Fibroblast of pulmonary artery (primary cell): ENCODE measurements at places on chromosomes 11 and 22.
A peak's percentile ranks its signal among the peaks of the same experiment; 100 is the strongest.

GRCh38 chr22:49107961-49108530 is 719.6 kb downstream of the BRD1 start:
- DNase-seq = no peak

DNA sequence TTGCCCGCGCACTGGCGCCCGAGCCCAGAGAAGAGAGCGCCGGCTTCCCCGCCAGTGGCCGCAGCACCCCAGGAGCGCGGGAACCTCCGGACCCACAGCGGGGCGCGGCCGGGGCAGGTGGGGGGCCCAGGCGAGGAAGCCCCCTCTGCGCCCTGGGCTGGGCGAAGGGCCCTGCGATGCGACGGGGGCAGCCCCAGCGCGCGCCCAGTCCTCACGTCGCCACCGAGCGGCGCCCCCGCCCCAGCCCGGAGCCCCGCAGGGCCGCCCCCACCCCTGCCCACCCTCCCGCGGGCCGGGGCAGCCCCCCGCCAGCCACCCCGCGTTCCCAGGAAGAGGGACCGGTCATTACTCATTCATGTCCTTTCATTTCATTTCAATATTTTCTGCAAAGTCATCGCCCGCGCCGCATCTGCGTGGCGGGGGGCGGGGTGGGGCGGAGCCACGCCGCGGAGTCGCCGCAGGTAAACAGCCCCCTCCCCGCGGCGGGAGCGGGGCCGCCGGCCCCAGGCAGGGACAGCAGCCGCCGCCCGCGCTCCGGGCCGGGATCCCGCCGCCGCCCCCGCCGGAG is 673 bp upstream of the PANX2 start:
- DNase-seq = peak; percentile 37

- DNase-seq = no peak
Observed at GRCh38 chr22:46025973-46026898, 49.3 kb upstream of the WNT7B start.

DNA sequence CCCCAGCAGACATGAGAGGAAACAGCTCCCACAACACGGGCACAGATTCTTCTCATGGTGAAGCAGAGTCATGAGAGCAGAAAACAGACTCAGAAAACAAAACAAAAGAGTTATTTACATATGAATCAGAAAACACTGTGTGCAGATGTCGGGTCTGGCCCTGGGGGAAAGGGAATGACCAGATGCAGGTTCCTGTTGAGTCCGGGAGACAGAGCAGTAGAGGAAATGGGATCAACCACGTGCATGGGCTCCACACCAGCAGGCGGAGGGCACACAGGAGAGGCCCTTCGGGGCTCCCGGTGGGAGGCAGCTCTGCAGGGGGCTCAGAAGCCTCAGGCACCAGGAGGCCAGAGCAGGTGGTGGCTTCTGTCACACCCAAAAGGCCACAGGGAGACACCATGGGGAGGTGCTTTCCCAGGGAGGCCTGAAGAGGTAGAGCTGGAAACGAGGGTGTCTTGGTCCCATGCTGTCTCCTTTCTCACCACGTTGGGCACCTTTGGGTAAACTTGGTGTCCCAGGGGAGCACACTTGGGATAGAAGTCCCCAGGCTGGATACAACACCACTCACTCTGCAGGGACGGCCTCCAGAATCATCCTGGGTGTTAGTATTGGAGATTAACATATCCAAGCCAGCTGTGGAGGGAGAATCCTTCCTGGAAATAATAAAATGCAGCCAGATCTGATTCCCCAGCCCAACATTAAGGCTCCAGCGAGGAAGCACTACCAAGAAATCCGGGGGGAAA is 764.7 kb downstream of the BRD1 start:
- no peak for DNase-seq

GRCh38 chr11:8867931-8868631 is 42.9 kb upstream of the AKIP1 start:
- DNase-seq = peak; percentile 65

DNA sequence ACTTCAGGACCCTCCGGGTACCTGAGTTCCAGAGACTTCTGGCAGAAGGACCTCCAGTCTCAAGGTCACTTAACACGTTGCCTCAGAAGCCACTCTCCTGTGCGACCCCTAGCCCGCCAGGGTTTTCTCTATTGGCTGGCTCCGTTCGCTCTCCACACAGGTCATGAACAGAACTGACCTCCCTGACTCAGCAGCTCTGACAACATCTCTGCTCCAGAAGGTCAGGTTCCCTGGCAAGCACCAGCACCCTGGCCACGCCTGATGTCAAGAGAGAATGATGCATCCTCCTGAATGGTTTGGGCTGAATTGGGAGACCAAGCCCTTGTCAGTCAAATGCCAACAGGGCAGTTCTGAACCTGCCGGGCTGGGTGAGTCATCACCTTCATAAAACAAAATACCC is 84.3 kb upstream of the TMEM45B start:
- DNase-seq = no peak

DNA sequence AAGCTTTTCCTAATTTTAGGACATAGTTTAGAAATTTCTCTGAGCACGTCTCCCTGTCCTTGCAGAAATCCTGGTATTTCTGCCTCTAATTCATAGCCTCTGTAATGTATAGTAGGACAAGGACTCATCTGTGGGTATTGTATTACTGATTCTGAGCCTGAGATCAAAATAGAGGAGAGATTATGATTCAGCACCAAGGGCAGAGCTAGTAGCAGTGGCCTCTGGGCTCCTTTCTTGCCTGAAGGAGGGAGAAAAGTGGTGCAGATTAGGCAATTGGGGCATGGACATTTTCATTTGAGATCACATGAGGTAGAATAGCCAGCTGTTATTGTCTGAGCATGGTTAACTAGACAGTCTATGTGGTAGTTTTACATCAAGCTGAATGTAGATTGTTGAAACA is 2.8 kb downstream of the MADD start:
- DNase-seq = peak; percentile 51
